ENCODE measurements at places on chromosomes 2 and 18. TPM values are rescaled to one million over a fixed set of nuclear protein-coding genes. Genes with fewer than 3 reads are reported as not detected.

The MOGAT1 gene
- total RNA-seq: not detected

The UGT1A10 gene
- total RNA-seq: not detected

GRCh38 chr2:3594493-3595281 lies at the start of gene COLEC11:
Gene COLEC11 (plus strand): TSS chr2:3595112. CDS start chr2:3604341, 9,229 bp downstream.
- peak; percentile 83 for DNase-seq

GRCh38 chr18:48142994-48143393 lies 212.5 kb upstream of the SMAD2 start:
- no peak for DNase-seq

DNA sequence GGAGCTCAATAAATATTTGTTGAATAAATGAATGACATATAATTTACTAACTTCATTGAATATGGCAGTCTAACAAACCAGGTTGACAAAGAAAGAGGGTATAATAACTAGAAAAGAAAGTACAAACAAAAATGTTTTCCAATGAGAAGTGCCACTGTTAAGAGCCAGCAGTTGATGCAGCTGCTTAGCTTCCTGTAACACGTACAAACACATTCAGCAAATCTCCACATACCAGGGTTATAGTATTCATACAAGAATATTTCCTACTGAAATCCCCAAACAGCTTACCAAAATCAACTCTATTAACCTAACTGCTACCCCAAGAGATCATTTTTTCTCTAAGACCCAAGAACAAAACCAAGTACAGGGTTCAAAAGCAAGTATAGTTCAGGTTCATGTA lies 77.7 kb downstream of the THADA start:
- DNase-seq: peak; percentile 43

- DNase-seq: no peak
Observed at GRCh38 chr2:232984451-232985207, 28.4 kb downstream of the NGEF start.

- no peak for DNase-seq
Observed at GRCh38 chr2:26559044-26559405, 81.1 kb upstream of the OTOF start.

- DNase-seq: no peak
Observed at GRCh38 chr2:165155152-165155551, 48.7 kb downstream of the SCN3A start.

- no peak for DNase-seq
Observed at GRCh38 chr2:128300151-128301020, 18.3 kb downstream of the HS6ST1 start.
